NCI-H774 (cell line): ENCODE measurements at places on chromosomes 12 and 14.

- no peak for DNase-seq
These were observed 201.8 kb upstream of the RGS6 start for GRCh38 chr14:71730471-71730870.

GRCh38 chr12:90888316-90888715, 66.7 kb downstream of the CCER1 start:
- no peak for DNase-seq

DNA sequence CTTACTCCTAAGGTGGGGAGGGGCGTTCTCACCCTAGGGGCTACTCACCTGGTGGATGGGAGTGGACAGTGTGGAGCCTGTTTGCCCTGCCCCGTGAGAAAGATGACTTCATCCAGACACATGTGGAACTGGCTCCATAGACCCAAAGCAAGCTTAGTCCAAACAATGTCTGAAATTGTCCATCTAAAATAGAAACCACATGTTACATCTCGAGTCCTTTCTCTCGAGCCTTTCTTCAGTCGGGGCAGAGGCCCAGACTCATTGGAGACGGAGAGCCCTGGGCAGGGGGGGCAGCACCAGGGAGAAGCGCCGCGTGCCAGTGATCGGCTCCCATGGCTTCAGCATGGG, 4.3 kb downstream of the SIVA1 start:
- DNase-seq, result no peak

GRCh38 chr12:124391340-124392261, 96.7 kb downstream of the RFLNA start:
- no peak for DNase-seq

DNA sequence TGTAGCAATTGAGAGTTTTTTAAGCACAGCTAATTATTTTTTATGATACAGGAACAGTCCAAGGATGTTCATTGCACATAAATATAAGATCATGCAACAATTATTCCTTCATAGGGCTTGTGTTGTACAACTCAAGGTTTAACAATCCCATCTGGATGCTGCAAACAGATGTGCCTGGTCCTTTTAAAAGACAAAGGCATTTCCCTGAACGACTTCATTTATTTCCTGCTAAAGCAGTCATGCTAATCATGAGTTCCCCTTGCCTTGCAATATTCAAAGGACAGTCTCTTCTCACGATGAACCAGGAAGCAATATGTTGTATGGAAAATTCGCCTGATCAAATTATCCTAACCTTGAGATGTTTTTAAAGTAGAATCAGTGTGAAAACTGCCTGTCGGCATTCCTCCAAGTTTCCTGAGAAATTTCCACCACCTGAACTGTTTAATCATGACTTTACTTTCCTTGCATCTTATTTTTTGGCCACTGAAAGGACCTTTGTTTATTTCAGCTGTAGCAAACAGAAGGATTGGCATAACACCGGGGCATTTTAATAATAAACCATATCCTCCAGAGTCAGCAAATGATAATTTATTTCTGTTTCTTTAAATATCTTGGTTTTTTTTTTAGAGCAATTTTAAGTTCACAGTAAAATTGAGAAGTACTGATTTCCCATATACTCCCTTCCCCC, 33.9 kb upstream of the TSPAN8 start:
- no peak for DNase-seq

- DNase-seq, result peak; percentile 2
These were observed 7.5 kb downstream of the C14orf180 start for GRCh38 chr14:104586832-104587620.
